DMS79 treated with DMSO at 0.1 percent for 48 hours (cell line): ENCODE measurements at places on chromosomes 1 and 21.
A peak's percentile ranks its signal among the peaks of the same experiment; 100 is the strongest.

GRCh38 chr1:66374561-66375111 lies 159.3 kb upstream of the SGIP1 start:
- DNase-seq, result no peak

- peak; percentile 70 for DNase-seq
Observed at GRCh38 chr1:205746757-205747412, 3.1 kb downstream of the NUCKS1 start.

DNA sequence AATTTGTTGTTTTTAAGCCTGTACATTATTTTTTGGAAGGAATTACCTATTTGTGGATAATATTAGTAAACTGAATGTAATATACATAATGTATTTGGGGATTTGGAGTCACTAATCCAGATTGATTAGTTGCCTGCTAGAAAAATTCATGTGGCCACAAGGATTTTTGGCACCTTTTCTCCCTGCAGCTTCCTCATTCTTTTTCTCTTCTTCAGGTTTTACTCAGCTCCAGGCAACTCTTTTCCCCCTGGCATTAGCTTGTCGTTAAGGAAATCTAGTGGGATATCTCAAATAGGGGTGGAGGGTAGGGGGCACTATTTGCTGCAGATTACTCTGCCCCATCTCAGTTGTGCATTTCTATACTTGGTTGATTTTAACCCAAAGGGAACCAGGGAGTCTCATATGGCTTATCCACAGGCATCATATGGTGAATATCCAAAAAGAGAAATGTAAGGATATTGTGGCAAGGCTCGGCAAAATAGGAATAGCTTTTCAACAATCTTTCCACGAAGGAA lies 203.1 kb downstream of the NFIA start:
- no peak for DNase-seq

DNA sequence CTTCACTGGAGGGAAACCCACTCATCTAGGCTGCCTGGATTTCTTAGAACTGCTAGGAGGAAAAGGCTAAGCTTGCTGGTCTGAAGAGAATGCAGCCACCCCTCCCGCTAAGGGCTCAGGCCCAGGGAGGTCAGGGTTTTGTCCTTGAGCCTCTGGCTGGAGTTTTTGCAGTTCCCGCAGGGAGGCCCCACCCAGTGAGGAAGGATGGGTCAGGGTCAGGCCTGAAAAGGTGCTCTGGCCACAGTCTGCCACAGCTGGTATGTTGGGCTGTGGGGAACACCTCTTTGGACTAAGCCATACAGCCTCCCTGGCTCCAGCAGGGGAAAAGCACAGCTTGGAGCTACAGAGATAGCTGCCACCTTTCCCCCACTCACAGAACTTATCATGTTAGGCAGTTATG lies 71.4 kb upstream of the PAPPA2 start:
- no peak for DNase-seq

DNA sequence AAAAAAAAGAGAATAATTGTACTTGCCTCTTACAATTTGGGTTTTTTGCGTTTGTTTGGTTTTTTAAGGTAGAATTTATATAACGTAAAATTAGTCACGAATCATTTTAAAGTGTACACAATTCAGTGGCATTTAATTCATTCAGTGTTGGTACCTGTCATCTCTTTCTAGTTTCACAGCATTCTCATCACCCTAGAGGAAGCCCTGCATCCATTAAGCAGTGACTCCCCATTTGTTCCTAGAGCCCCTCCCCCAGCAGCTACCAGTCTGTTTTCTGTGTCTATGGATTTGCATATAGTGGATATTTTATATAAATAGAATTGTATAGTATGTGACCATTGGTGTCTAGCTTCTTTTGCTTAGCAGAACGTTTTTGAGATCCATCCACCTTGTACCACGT lies 233.2 kb upstream of the FMN2 start:
- DNase-seq, result no peak

DNA sequence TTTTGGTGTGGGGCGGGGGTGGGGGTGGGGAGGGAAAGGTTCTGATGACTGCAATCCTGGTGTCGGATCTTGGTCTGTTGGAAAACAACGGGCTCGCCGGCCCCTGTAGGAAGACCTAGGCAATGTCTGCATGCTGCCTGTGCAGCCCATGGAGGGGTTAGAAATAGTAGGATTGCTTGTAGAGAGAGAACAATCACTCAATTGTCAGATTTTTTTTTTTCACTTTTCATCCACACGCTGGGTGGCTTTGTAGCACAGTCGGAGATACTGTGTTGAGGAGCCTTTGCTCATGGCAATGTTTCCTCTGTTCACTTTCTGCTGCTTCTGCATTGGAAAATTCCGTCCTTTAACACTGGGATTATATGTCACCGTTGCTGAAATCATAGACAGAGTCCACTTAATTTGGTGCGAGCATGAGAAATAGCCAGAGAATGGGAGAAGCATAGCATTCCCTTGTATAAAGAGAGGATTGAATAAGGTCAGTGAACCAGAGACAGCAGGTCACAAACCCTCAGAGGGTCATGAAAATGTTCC lies 107.5 kb downstream of the MRPS6 start:
- no peak for DNase-seq

GRCh38 chr21:45528981-45529784 lies 13.1 kb downstream of the SLC19A1 start:
- no peak for DNase-seq

GRCh38 chr1:217955723-217956122 lies 324.6 kb downstream of the SPATA17 start:
- DNase-seq, result no peak

GRCh38 chr1:163298365-163298764 lies 23.4 kb upstream of the NUF2 start:
- peak; percentile 51 for DNase-seq

DNA sequence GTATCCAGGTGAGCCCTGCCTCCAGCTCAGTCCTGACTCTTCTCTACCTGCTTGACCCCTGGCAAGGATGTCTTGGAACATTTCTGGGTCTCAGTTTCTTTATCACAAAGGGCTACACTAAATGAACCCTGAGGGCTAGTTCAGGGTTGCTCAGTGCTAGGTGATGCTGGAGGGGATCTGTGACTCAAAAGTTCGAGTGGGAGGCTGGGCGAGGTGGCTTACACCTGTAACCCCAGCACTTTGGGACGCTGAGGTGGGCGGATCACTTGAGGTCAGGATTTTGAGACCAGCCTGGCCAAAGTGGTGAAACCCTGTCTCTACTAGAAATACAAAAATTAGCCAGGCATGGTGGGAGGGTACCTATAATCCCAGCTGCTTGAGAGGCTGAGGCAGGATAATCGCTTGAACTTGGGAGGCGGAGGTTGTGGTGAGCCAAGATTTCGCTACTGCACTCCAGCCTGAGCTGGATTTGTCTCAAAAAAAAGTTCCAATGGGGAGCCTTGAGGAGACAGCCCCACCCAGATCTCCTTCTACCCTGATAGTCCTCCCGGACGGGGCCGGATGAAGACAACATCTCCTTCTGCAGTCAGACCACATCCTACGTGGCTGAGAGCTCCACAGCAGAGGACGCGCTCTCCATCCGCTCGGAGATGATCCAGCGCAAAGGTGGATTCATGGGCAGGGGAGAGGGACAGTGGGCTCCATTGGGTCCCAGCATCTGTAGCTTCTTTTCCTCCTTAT lies 48.9 kb downstream of the YARS1 start:
- no peak for DNase-seq

GRCh38 chr1:113048064-113048463 lies 24.9 kb upstream of the LRIG2 start:
- DNase-seq, result no peak

DNA sequence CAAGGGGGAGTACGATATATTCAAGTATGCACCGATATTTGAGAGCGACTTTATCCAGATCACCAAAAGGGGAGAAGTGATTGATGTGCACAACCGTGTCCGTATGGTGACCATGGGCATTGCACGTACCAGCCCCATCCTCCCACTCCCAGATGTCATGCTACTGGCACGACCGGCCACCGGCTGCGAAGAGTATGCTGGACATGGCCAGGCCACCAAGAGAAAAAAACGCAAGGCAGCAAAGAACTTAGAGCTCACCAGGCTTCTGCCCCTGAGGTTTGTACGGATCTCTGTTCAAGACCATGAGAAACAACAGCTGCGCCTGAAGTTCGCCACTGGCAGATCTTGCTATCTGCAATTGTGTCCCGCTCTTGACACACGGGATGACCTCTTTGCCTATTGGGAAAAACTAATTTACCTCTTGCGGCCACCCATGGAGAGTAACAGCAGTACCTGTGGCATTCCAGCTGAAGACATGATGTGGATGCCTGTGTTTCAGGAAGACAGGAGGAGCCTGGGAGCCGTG lies 16.5 kb downstream of the ATF3 start:
- DNase-seq, result no peak

- DNase-seq, result peak; percentile 50
Observed at GRCh38 chr1:54487571-54488050, 60.4 kb upstream of the ACOT11 start.

DNA sequence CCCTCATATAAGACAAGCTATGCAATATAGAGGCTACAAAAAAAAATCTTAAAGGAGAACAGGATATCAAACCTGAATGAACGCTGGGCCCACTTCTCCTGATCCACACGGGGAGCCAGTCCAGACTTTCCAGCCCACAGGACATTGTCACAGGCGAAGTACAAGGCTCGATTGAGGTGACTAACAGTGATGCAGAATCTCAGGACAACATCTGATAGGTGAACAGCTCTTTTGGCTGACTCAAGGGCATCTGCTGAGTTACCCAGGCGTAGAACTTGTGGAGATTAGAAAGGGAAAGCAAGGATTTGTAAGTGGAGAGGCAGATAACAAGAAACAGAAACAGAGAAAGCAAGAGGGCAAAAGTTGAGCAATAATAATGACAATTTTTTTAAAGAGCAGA lies 1.8 kb downstream of the PEX11B start:
- DNase-seq, result no peak

DNA sequence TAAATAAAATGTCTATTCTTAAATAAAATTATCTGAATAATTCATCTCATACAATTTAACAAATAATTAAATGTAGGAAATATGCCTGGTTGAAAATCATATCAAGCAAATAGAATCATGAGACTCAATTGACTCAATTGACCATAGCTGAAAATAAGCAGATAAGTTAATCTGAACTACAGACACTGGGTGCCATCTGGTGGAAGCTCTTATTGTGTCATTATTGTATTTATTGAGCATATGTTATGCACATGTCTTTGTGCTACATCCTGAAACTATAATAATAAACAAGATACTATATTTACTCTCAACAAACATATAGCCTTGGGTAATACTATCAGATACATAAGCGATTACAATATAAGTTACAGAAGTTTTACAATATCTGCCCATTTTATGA lies 41.0 kb downstream of the BRINP3 start:
- DNase-seq, result no peak

DNA sequence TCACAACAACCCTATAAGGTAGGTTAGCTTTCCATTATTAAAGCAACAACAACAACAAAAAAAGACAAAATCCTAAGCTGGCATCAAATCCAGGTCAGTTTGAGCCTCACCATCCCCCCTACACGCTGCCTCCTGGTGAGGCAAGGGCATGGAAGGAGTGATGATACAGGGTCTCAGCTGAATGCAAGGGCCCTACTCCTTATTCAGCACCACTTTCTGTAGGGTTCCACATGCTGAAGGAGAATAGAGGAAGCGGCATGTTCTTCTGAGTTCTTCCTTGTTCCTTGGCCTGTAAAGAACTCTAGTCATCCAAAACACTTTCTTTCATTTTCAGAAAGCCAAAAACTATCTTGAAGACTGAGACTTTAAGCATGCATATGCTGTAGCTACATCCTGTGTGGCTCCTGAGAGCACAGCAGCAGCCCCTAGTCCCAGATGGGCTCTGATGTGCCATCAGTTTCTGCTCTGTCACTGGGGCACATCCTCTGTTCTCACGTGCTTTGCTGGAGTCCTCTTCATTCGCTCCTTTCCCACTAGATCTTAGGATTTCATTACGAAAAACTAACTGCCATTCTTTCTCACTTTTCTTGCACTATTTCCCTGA lies 6.2 kb downstream of the ILDR2 start:
- no peak for DNase-seq

DNA sequence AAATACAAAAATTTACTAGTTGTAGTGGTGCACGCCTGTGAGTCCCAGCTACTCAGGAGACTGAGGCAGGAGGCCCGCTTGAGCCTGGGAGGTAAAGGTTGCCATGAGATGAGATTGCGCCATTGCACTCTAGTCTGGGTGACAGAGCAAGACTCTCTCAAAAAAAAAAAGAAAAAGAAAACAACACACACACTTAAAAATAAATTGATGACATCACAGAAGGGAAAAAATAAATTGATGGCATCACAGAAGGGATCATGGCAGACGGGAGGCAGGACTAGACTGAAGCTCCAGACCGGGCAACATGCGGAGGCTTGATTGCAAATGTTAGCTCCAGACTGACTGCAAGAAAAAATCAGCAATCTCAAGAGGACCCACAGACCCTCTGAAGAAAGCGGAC lies 43.3 kb downstream of the KLHL20 start:
- DNase-seq, result no peak

DNA sequence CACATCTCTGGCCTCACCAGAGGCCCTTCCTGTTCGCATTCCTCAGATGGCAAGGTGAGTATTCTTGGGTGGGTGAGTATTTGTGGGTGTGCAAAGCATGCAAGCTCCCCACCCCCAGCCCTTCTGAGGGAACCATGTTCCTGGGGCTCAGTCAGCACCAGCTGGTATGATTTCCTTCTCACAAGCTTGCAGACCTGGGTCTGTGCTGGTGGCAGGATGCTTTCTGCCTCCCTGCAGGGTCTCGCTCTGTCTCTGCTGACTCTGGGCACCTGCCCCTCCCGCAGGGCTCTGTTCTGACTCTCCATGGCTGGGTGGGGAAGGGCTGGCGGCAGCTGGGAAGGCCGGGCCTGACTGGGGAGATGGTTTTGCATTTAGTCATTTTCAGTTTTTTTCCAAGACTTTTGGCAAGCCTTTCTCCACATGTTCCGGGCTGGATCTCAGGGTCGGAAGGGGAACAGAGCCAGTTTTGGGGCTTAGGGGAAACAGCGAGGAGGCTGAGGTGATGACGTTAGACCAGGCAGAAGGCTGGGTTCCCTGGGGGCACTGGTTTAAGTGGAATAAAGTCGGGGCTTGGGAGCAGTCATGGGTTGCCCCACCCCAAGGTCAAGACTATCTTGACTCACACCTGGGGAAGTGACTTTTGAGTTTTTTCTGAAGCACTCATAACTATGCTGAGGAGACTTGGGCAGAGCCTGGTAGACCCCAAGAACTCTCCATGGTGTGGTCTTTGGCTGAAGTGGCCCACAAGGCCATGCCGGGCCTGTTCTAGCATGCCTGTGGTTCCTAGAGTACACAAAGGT lies 6.2 kb downstream of the RASSF5 start:
- no peak for DNase-seq

- peak; percentile 91 for DNase-seq
Observed at GRCh38 chr1:50633465-50633864, 210.2 kb upstream of the DMRTA2 start.
